ENCODE measurements at places on chromosomes 5 and 9.

DNA sequence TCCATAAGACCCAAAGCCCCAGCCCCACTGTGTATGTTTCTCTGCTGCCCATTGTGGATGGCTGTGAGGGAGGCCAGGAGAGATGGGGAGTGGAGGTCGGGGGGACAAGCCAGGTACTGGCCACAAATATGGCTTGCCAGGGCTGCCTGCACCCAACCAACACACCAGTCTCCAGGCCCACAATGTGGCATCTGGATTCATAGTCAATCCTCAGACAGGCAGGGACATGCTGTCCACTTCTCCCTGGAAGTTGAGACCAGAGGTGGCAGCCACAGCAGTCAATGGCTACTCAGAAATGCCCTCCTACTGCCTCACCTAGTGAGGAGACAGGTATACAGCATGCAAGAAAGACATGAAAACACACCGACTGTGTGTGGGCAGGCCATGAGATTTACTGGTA, 61.2 kb upstream of the SLC25A51 start:
- no peak for DNase-seq

- DNase-seq, result no peak
Observed at GRCh38 chr5:58075907-58076306, 384.0 kb downstream of the PLK2 start.

DNA sequence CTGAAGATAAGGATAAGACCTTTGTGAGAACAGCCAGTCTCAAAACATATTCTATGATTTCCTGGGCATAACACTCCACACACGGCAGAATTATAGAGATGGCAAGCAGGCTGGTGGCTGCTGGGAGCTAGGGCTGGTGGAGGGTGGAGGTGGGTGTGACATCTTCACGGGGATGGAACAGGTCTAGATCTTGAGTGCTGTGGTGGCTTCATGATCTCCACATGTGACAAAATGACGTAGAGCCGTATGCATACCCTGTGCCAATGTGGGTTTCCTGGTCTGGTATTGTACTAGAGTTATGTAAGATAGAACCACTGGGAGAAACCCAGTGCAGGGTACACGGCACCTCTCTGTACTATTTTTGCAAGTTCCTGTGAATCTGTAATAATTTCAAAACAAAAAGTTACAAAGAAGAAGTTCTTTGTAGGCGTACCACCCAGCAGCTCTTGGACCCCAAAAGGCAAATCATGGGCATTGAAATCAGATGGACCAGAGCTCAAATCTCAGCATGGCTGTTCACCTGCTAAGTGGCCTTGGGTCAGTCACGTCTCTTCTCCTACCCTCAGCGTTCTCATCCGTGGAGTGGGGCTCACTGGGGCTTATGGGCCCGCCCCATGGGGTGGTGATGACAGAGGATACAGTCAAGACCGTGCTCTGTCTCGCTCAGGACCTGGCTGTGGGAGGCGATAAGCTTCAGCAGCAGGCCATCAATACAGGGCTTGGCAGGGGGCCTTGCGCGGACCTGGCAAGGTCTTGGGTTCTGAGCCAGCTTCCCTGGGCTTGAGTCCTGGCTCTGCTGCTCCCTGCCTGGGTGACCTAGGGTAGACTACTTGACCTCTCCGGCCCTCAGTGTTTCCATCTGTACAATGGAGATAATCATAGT, 74.7 kb upstream of the UNC5A start:
- DNase-seq, result no peak

DNA sequence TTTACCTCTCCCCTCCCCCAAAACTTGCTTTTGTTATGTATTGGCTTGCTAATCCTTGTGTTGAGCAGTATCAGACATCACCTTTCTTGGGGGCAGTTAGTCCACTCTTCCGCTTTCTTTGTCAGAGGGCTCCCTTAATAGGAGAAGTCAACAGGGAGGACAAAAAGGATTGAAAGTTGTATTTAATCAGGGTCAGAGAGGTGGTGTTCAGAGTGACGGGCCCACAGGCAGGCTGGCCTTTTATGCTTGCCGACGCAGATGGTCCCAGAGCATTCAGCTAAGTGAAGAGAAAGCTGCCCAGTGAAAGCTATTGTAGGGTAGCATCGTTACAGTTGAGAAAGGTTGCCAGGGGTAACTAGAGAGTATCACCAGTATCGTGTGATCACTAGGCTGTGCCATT, 131.1 kb downstream of the ZCCHC7 start:
- DNase-seq, result no peak

- DNase-seq, result no peak
Observed at GRCh38 chr5:133154274-133155075, 102.7 kb downstream of the HSPA4 start.

DNA sequence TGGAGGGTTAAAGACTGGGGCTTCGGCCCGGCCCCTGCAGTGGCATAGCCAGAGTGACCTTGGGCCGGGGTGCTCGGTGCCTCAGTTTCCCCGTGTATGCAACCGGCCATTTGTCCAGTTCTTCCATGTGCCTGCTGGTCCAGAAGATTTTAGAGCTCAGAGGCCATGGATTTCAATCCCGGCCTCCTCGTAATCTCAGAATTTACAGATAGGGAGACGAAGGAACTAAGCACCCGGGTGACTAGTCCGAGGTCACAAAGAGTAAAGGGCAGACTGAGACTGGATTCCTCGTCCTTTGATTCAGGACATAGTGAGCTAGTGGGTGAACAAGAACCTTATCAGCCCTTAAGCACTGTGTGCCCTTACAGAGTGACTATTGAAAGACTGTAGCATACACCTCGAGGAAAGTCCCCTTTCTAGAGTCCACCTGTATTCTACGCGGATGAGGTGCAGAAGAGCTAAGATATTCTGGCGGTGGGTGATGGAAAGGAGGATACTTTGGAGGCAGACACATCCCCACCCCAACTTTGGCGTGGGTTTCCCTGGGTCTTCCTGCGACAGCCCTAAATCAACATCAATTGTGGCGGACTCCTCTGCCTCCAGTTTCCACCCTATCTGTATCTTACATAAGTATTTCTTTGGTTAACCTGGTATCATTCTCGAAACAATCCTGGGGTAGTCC, 597 bp downstream of the SLC31A1 start:
- DNase-seq, result no peak

DNA sequence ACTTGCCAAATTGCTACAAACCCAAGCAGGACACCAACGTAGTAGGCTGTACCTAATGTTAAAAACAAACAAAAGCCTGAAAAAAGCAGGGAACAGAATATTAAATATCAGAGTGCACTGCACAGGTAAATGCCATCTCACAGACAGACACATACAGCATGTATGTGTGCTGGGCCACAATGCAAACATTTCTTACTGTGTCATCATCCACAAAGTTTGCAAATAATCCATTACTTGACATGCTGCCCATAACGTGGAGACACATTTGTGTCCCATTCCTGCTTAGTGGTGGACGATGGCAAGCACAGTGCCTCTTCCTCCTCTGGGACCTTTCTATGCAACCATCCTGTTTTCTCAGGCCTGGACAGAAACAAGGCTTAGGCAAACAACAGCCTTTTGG, 44.7 kb downstream of the GOLM1 start:
- no peak for DNase-seq
